ENCODE measurements at places on chromosomes 6 and 20.

GRCh38 chr6:9581155-9581554 is 833.7 kb downstream of the TFAP2A start:
- DNase-seq, result no peak

- DNase-seq, result no peak
Observed at GRCh38 chr6:166379800-166380199, 2.9 kb downstream of the MPC1 start.

- no peak for DNase-seq
Observed at GRCh38 chr6:35686873-35687555, 1.7 kb downstream of the FKBP5 start.

GRCh38 chr20:9088556-9088955 is 19.7 kb downstream of the PLCB4 start:
- DNase-seq, result no peak

DNA sequence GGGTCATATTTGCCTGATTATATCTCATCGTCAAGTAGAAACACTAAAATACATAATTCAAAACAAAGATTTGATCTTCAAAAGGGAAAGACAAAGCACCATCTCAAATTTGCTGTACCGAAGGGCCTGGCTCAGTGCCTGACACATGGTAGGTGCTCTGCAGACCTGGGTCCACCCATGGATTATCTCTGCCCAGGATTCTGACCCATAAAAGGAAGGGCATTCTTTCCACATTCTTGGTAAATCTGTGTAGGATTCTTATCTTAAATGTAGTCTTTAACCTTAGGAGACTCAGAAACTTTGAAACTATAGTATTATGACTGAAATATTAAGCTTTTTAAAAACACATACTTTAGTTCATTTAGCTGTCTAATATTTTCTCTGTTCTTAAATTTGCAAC is 274.1 kb upstream of the FLRT3 start:
- DNase-seq, result no peak

DNA sequence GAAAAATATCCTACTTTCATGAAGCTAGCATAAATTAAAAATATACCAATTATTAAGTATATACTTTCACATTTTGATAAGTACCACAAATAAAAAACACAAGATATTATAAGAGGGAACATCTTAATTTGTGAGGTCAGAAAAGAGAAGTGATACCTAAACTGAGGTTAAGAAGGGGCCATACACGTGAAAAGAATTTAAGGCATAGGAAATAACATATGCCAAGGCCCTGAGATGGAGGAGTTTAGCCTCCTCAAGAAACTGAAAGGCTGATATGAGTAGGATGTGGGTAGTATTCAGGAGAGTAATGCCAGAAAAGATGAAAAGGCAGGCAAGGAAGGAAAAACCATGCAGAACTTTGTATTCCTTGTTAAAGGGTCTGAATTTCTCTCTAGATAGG is 116.6 kb upstream of the HTR1E start:
- no peak for DNase-seq
